ENCODE measurements at places on chromosomes 4 and X.

DNA sequence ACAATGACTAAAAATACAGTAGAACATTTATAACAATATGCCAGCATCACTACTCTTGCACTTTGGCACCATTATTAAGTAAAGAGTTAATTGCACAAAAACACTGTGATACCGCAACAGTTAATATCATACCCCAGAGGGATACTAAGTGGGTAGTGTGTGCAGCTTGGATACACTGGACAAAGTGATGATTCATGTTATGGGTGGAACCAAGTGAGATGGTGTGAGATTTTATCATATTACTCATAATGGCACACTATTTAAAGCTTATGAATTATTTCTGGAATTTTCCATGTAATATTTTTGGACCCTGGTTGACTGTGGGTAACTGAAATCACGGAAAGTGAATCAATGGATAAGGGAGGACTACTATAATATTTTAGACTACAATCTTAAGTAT, 265.3 kb downstream of the PCDH18 start:
- peak; percentile 43 for DNase-seq

- DNase-seq: no peak
Observed at GRCh38 chrX:23195761-23196160, 138.9 kb upstream of the PTCHD1 start.

DNA sequence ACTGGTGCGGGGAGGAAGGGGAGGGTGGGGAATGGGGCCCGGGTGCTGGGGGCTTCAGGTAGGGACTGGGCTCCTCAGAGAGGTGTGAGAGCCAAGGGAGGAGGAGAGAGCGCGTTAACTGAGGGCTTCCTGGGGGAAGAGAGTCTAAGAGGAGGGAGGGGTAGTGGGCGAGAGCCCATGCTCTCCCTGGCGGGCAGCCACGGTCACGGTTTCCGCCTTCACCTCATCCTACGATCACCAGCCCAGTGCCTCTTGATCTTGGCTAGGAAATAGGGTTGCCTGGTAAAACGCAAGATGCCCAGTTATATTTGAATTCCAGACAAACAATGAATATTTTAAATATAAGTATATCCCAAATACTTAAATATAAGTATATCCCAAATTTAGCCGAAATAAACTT, 60.8 kb upstream of the GRPEL1 start:
- no peak for DNase-seq

GRCh38 chr4:105619188-105619931, 66.9 kb downstream of the ARHGEF38 start:
- DNase-seq: no peak

GRCh38 chrX:43717161-43717560, 61.1 kb downstream of the MAOA start:
- DNase-seq: no peak

DNA sequence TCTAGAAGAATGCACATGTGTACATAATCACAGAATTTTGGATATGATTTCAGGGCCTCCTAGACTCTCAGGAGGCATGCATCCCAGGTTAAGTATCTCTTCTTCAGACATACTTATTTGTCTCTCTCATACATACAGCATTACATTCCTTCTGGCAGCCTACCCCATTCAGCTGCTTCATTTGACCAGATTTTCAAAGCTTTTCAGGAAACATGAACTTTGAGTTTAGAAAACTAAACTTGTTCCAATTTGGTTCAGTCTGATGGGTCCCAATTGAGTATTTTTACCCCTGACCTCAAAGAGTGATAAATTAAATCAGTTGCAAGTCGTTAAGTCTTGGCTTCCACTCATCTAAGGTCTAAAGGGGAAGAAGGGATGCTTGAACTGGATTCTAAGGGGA, 330.9 kb downstream of the ARHGAP24 start:
- no peak for DNase-seq

DNA sequence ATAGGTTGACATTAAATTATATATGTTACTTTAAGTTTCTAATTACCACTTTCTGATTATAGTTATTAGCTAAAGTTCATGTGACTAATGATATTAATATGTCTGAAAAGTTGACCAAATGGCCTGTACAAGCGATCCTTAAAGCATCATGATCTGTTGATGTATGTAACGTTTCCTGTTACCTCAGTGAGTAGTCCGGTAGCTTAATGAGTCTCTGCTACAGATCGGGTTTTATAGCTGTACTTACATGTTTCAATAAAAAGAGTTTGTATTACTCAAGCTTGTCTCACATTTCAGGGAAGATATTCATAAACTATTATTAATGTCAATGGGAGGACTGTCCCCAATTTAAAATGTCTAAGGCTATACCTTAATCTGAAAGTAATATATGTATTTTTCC, 246.3 kb downstream of the PPP3CA start:
- DNase-seq: no peak

DNA sequence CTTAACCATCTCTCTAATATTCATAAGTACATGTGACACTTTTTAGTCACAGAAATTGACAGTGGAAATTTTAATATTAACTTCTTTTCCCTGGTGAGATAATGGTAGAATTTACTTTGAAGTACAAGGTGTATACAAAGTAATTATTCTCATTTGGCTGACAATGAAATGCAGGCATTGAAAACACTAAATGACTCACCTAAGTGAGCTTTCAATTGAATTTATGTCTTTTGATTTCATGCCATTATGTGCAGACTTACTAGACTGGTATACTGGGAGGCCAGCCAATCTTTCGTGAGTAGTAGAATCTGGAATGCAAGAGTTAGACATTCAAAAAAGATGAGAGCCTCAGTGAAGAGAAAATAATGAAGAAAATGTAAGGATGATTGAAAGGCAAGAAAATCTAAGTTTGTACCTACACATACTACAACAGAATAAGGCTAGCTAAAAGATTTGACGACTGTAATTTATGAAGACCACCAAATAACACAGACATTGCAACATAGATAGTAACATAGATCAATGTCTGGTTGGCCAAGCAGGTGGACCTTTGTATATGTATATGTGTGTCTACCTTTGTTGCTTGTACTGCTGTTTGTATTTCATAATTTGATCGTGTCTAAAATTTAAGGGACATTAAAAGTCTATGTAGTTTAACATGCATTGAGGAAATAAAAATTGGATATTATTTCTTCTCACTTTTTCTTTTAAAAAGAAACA, 459.7 kb downstream of the IL15 start:
- peak; percentile 90 for DNase-seq

- no peak for DNase-seq
Observed at GRCh38 chr4:176451443-176451842, 131.7 kb downstream of the SPCS3 start.

DNA sequence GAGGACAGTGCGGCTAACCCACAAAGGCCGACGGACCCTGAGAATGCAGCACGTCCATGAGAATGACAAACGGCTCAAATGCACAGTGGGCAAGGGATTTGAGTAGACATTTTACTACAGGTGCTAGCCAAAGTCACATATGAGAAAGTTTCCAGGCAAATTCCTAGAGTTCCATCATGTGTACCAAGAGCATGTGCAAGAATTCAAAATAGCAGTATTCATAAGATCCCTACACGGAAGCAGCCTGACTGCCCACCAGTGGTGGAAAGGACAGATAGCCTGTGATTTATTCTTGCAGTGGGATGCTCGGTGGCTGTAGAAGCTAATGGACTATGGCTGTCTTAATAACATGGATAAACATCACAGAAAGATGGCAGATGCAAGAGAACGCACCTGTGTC, 68.0 kb downstream of the RGS12 start:
- DNase-seq: no peak

DNA sequence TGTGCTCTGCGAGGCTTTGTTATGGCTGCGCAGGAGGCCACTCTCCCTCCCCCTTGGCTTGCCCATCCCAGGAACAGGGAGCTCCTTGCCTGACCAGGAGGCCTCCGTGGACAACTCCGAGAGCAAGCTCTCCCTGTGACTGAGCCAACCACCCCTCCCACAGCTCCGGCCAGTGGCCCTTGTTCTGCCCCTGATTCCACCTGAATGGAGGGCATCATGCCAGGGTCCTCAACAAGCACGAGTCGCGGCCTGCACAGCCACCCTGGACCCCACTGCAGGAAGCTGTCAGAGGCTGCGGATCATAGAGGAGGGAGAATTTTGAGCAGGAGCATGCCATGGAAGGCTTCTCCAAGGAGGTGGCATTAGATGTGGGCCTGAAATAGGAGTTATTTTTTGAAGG, 44.8 kb upstream of the GRPEL1 start:
- no peak for DNase-seq

DNA sequence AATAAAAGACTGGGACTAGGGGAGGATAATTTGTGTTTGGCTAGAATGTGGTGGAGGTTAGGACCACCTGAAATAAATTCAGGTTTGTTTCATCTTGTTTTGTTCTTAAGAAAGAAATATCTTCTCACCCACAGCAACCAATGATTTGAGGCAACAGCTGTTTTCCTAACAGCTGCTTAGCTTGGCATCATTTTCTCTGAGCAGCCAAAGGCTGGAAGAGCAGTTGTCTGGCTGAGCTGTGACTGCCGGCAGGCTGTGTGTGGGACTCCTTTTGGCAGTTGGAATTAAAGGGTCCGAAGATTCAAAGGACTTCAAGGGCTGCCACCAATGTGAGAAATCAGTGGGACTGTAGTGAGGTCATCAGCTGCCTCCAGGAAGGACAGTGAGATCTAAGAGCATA, 5.0 kb downstream of the TRIM75 start:
- DNase-seq: no peak

- peak; percentile 13 for DNase-seq
Observed at GRCh38 chrX:15055146-15055930, 182.1 kb downstream of the MOSPD2 start.

GRCh38 chrX:46624090-46624786, 50.7 kb downstream of the CHST7 start:
- DNase-seq: no peak

DNA sequence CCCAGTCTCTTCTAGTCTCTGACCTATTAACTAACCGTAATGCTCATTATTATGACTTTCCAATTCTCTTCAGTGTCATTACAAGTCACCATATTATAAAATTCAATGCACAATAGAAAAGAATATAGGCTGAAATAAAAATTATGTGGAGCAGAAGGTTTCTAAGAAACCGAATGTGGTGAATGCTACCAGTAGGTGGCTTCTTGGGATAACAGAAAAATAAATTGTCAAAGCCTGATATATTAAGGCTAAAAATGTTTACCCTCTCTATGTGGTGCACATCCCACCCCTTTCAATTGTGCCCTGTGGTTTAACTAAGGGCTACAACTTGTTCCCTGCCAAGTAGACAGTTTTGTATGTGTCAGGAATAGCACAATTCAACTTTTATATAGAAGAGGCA, 624.6 kb upstream of the TECRL start:
- DNase-seq: no peak

DNA sequence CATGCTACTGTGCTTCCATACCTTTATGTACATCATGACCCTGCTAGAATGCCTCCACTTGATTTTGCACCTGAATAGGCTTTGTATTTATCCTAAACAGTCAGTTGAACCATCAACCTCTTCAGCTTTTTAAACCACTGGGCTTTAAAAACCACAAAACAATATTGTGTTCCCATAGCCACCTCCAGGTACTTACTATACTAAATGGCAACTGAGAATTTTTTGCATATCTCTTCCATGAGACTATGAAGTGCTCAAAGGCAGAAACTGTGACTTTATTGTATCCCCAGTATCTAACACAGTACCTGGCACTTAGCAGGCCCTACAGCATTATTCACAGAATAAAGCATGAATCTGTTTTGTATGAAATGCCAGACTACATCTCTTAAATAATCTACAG, 39.7 kb downstream of the ANAPC10 start:
- no peak for DNase-seq

DNA sequence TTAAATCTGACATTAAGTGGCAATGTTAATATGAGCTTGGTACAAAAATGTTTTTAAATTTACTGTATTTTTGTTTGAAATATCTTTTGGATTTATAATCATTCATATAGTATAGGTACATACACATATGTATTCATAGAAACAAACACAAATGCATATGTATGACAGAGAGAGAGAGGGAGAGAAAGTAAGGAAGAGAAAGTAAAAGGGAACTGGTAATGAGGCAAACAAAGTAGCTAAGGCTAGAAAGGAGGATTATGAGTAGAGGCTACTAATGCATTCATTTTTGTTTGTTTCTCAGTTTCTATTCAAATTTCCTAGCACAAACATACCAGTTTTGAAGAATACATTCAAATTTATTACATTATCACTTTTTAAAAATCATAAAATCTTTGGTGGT, 132.4 kb downstream of the GLRA3 start:
- DNase-seq: no peak

GRCh38 chrX:39242187-39242586, 440.9 kb downstream of the MID1IP1 start:
- no peak for DNase-seq

- no peak for DNase-seq
Observed at GRCh38 chrX:71118985-71119535, 664 bp downstream of the MED12 start.

DNA sequence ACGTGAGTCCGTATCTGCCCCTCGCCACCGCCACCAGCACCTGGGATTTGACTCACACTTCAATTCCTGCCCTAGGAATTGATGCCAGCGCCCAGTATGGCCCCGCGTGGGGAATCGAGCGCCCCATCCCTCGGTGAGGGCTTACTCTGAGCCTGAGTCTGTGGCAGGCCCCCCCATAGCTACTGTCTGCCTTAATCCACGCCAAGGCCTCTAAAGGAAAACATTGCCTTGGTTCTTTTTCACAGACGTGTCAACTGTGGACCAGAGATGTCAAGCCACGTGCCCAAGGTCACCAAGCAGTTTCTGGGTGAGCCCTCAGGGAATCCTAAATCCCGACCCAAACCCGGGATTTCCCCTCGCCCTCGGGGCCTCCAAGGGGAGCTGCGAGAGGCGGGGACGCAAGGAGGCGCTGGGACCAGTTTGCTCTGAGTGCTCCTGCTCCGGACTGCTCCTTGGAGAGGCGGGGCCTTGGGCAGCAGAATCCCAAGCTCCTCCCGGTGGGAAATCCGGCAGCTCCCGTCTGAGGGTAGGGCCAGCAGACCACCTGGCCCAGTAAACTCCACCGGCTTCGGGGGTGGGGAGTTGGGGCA, 12.9 kb downstream of the MSX1 start:
- no peak for DNase-seq

GRCh38 chrX:115344885-115345614, 55.5 kb downstream of the LUZP4 start:
- peak; percentile 89 for DNase-seq

DNA sequence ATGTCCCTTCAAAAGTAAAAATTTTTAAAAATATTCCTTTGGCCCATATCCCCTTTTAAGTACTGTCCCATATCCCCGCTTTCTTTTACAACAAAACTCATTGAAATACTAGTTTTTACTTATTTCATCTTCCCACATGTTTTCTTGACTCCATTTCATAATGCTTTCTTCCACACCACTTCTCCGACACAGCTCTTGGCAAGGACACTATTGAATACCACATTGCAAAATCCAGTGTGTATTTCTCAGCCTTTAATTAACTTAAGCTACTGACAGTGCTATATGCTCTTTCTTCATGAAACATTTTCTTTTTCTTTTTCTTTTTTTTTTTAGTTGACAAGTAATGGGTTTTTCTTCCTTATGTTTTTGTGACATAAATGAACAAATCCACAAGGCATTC, 28.8 kb downstream of the PRDM8 start:
- no peak for DNase-seq

GRCh38 chrX:1486177-1486576, 33.5 kb upstream of the ASMTL start:
- DNase-seq: no peak

GRCh38 chr4:66351761-66352160, 681.5 kb upstream of the EPHA5 start:
- DNase-seq: no peak
